ENCODE measurements at places on chromosomes 5 and 9.

DNA sequence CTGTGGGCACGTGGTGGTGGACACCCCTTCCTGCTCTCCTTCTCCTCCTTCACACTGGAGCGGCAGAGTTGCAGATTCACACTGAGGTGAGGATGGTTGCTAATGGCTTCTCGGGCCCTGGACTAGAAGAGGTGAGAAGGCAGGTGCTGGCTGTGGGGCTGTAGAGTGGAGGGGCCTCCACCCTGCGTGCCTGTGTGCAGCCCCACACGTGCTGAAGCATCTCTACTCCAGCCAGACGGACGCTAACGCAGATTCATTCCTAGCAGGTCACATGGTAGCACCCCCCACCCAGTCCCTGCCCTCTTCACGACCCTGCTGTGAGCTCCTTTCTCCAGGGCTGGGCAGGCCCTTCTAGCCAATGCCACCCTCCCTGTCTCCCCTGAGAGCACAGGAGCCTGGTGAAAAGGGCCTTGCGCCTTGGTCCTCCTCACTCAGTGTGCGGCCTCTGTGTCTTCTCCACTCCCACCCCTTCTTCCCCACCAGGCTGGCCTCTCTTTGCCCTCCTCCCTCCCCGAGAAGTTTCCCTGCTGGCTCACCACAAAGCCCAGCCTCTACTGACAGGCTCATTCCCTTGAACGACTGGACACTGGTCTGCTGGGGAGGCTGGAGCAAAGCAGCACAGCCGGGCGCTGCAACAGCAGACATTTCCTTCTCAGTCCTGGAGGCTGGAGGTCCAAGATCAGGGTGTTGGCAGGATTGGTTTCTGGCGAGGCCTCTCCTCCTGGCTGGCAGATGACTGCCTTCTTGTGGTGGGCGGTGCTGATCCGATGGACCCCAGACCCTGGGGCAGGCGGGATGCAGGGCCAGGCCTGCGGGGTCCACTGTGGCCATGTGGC is 14.2 kb downstream of the CACNA1B start:
- DNase-seq, result no peak

- no peak for DNase-seq
Observed at GRCh38 chr5:42881416-42882117, 69.9 kb upstream of the SELENOP start.

DNA sequence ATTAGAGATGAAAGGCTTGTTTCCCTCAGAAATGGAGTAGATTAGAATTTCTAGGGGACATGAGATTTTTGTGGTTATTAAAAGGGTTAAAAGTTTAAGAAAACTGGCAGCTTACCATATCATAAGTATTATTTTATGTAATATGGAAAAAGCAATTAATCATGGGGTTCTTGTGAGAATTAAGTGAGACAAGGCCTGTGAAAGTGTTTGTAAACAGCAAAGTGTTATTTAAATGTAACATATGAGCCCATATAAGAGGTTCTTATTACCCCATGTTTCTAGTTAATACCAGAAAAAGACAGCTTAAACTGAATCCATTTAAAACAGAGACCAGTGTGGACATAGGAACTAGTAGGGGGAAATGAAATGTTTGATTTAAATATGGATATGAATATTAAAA is 241.1 kb upstream of the PIK3R1 start:
- no peak for DNase-seq

DNA sequence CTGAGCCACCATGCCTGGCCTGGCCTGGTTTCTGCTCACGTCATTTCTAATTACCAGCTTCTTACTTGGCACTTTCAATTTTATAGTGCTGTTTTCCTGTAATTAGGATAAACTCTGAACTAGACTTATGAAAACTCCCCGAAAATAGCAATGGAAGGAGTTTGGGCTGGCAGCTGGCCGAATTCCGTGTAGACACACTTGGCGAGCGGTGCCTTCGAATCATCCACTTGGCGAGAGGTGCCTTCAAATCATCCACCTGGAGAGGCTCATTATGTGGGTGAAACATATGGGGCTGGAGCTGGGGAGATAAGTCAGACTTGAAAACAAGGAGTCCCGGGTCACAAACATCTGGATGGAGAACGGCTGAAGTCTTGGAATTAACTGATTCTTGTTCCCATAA is 203.7 kb downstream of the ROR2 start:
- no peak for DNase-seq

DNA sequence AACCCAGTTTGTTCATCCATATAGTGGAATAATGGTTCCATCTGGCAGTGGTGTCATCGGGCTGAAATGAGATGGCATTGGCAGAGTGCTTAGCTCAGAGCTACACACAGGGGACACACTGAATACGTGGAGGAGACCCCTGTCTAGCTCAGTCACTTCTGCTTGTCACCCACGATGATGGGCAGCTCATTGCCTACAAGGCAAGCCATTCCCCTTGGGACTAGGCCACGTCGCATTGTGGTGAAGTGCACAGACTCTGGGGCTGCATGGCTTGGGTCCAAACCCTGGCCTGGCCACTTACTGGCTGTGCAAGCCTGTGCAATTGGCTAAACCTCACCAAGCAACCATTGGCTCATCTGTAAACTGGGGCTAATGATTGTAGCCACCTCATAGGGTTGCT is 3.2 kb upstream of the FBP1 start:
- DNase-seq, result no peak

- DNase-seq, result no peak
Observed at GRCh38 chr9:76619197-76619596, 145.0 kb upstream of the PCA3 start.

- DNase-seq, result no peak
Observed at GRCh38 chr5:179373961-179374505, 28.8 kb upstream of the ADAMTS2 start.

DNA sequence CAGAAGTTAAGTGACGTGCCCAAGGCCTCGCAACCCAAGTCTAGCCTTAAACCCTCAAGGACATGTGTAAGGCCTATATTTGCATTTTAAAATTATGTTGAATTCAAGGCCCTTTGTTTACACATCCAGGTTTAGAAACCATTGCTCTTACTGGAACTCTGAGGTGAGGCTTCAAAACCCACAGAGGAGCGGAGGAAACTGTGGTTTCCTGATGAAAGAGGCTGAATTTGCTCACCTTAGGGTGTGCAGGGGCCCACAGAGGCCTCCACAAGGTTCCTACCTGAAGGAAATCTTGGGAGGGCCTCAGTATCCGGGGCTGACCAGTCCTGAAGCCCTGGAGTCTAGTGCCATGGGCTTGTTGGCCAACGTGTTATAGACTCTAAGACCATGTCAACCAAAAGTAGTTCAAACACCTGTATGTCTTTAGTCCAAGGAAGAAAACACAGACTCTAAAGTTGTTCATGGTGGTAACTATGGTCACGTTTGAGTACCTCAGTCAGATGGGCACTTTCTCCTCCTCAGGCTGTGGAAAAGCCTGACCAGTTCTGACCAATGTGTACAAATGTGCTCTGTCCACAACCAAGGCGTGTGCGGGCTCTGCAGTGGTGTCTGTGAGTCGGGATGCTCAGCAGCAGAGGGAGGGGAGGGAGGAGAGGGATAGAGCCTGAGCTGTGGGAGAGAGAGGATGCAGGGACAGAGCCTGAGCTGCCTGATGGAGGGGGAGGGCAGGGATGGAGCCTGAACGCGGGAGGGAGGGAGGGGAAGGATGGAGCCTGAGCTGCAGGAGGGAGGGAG is 124.6 kb upstream of the ERCC6L2 start:
- no peak for DNase-seq

DNA sequence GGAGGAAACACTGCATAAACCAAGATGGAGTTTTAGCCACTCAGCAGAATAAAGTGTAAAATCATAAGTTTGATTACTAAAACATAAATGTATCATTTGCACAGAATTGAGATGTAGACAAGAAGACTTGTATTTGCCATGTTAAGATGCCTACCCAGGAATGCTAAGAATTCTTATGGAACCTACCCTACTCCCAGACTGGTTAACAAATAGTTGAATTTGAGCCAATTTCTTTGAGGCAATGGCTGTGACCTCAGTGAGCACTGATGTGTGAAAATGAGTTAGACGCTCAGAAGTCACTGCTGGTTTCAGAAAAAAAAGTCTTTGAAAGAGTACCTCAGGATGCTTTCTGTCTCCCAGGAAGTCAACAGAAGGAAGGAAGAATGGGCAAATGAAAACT is 95.6 kb downstream of the ESM1 start:
- no peak for DNase-seq

DNA sequence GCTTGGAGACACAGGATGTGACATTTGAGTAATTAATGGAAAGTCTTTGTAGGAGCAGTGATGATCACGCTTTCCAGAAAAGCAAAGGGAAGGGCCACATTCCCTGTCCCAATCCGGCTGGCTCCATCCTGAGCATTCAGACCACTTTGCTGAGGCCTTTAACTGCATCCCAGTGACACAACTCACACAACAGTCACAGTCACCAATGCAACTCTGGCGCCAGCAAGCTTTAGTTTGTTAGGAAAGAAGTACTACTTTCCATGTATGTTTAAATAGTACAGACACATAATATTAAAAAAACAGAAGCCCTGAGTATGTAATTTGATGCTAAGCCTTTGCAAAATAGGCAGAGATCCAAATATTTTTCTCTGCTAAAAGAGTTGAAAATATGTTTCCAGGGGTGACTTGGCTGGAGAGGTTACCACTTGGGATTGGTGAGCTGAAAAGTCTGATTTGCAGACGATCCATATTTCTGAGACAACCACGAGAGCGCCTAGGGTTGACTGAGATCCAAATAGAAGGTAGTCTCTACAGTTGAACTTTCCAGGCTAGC is 31.7 kb upstream of the GAS1 start:
- DNase-seq, result no peak

DNA sequence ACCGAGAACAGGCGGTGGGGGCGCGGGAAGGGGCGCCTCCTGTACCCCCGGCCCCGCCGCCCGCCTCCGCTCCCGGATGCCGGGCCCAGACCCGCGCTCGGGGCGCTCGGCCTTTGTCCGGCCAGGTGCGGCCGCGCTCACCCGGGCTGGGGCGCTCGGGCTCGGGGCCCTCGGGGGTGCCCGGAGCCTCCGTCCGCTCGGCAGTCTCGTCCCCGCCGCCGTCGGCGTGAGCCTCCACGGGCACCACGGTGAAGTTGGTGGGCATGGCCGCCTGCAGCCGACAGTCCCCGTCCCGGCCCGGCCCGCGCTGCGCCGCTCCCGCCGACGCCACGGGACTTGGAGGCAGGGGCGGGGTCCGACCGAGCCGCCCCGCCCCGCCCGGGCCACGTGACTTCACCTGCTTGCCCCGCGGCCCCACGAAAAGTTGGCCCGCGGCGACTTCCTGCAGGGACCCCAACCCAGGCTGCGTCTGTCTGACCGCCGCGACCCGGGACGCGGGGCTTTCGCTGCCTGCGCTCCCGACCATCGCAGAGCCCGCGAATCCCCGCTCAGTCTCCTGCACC is at the start of gene SLC12A7:
Gene SLC12A7 (minus strand): TSS at position 337 of the 563 bp plus-strand sequence. CDS start 72 bp downstream, at position 265.
- DNase-seq, result peak; percentile 60

GRCh38 chr9:134210908-134211810 is 46.8 kb upstream of the RNU6ATAC start:
- DNase-seq, result no peak

DNA sequence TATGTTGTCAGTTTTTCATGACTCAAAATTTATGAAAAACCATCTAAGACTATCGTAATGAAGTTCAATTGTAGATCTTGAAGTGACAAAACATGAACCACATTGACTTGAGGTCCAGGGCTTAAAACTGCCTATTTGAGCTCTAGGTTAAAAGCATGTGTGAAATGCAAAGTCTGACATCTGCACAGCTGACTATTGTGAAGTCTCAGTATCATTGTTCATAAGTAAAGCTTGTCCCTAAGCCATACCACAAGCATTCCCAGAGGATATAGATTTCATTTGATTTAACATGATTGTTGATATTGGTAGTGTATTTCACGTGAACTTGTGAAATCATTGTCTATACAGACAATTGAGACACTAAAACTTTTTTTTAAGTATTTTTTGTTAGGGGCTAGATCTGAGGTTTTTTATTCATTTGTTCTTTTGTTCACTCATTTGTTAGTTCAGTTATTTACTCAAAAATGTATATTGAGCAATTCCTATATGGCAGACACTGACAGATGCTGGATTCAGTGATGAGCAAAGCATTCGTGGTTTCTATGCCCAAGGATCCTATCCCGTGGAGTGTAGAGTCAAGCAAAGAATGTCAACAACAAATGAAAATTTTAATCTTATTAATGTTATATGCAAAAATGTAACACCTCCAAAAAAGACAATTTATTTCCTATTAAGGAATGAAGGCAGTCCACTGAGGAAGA is 485.2 kb downstream of the RAB3C start:
- no peak for DNase-seq

DNA sequence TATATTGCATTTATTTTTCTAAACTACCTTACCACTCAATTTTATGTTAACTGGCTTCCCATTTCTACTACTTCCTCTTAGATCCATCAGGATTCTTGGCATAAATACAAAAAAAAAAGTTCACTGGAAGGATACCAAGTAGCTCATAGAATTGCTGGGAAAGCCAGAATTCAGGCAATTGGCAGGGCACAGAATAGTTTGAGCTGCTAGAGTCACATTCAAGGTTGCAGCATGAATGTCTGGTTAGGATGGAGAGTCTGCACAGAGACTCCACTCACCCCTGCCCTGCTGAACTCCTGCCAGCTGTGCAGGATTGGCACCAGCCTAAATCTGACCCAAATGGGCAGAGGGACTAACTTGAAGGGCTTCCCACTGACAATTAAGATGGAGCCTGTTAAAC is 4.9 kb upstream of the AMACR start:
- no peak for DNase-seq

GRCh38 chr9:3124001-3124400 is 280.1 kb upstream of the PUM3 start:
- no peak for DNase-seq

- no peak for DNase-seq
Observed at GRCh38 chr5:150946351-150946905, 41.6 kb upstream of the ZNF300 start.

- no peak for DNase-seq
Observed at GRCh38 chr5:93079046-93079445, 502.0 kb downstream of the NR2F1-AS1 start.

GRCh38 chr5:170681013-170681433 is 102.5 kb upstream of the GABRP start:
- DNase-seq, result no peak

- DNase-seq, result no peak
Observed at GRCh38 chr5:51599587-51599986, 216.3 kb downstream of the ISL1 start.

DNA sequence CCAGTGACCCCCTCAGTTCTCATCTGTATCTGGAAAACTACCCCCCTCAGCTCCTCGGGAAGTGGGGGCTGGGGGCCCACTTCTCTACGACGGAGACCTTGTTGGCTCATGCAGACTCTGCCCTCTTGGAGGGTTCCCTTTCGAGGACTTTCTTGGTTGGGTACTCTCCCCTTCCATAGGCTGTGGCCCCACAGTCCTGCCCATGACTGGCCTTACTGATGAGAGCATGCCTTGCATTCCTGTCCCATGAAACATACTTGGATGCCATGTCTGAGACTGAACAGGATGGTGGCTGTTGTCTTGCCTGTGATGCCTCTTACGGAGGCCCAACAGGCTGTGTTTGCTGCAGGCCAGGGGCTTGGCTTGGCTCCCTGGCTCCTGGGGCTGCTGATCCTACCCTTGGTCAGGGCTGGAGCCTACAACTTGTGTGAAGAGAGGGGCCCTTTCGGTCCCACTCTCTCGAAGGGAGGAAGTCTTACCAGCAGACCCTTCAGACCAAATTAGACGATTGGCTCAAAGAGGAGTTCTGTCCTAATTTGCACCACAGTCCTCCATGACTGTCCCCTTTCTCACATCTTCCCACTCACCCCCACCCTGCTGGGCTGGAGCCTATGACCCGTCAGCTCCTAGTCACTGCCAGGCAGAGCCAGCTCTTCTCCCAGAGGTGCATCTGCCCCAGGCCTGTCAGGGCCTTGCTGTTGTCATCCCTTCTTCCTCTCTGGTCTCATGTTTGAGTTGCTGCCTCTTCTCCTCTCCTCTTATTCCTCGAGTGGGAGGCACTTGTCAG is 109.9 kb downstream of the CACNA1B start:
- DNase-seq, result no peak

- peak; percentile 80 for DNase-seq
Observed at GRCh38 chr5:177500685-177501522, 3.5 kb upstream of the PDLIM7 start.

Data from CD4-positive, alpha-beta T cell treated with Interleukin-15 for 1 hour (primary cell).